ENCODE measurements at places on chromosomes 2 and 18. TPM values are rescaled to one million over a fixed set of nuclear protein-coding genes. Genes with fewer than 3 reads are reported as not detected.

DNA sequence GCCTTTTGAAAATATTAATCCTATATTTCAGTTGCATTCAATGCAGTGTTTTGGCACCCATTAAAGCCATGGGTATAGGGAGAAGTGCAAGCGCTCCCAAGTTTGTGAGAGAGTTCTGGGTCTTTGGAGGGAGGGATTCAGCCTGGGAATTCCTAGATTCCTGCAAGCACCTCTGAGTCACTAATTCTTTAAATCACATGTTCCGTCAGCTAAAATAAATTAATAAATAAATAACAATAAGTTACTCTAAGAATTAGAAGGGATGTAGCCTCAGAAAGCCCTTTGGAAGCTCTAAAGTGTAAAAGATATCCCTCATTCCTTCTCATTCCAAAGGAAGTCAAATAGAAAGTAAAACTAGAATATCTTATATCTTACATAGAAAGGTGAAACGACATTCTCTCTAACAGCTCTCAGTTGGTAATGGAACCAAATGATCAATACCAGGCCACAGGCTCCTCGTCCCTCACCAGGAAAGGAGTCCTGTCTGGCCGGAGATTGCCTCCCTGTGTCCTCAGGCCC is 222.4 kb upstream of the RBBP8 start:
- no peak for DNase-seq

DNA sequence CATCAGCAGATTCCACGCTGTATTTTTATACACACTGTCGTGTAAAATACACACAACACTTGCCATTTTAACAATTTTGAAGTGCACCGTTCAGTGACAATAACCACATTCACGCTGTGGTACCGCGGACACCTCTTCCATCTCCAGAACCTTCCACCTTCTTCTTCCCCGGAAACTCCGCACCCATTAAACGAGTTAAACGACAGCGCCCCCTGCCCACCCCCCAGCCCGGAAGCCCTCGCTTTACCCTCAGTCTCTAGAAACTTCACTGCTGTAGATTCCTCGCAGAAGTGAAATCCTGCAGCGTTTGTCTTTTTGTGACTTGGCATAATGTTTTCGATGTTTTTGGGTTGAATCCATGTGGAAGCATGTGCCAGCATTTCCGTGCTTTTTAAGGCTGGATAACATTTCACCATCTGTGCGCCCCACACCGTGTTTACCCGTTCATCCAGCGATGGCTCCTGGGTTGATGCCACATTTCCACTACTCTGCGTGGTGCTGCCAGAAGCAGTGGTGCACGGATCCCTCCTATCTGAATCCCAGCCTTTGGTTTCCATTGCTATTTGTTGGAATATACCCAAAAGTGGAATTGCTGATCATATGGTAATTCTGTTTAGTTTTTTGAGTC is 32.0 kb upstream of the TMEM18 start:
- DNase-seq, result no peak

GRCh38 chr2:216023055-216023648 is 9.8 kb upstream of the MREG start:
- peak; percentile 48 for DNase-seq

- peak; percentile 62 for DNase-seq
Observed at GRCh38 chr2:43634604-43635306, 2.3 kb upstream of the PLEKHH2 start.

Gene HRH4
- polyA plus RNA-seq, result 0.13 TPM

GRCh38 chr2:192010073-192010472 is 163.2 kb upstream of the CAVIN2 start:
- no peak for DNase-seq

DNA sequence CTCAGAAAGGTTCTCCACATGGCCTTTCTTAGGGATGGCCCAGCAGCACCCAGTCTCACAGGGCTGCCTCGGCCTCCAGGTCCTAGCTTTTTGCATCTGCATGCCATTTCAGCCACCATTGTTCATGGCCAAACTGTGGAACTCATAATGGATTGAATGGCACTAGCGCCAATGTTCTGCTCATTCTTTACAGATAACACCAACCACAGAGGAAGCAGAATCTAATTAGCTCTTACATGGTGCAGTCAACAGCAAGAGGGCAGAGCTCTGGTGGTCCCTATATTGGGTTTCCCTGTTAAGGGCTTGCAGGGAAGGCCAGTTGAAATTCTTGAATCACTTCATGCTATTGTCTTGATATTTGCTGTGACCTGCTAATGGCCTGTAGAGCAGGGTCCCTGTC is 45.6 kb downstream of the ARL4C start:
- DNase-seq, result no peak

DNA sequence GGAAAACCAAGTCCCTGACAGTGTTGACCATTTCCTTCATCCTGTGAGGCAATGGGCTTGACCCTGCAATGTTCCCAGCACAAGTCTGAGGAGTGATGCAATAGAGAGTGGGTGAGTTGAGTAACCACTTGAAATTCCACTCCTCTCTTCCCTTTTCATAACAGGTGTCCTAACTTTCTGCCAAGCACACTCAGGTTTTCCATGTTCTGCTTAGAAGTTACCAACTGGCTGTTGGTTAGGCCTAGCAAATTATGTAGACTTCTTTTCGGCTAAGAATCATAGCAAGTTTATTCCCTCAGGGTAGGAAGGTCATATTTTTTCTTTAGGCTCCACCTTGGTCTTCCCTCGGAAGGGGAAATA is 11.5 kb downstream of the GNLY start:
- DNase-seq, result no peak

GRCh38 chr2:210392469-210392881 is 77.5 kb upstream of the MYL1 start:
- DNase-seq, result no peak

Gene FAM161A
- polyA plus RNA-seq, result 12.7 TPM

DNA sequence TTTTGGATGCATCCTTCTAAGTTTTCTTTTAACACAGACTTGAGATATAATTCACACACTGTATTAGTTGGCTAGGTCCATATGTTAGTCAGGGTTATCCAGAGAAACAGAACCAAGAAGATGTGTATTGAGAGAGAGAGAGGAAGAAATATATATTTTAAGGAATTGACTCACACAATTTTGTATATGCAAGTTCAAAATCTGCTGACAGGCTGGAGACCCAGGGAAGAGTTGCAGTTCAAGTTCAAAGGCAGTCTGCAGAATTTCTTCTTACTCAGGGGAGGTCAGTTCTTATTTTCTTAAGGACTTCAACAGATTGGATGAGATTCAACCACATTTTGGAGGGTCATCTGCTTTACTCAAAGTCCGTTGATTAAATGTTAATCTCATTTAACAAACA is 23.0 kb upstream of the MRO start:
- no peak for DNase-seq

DNA sequence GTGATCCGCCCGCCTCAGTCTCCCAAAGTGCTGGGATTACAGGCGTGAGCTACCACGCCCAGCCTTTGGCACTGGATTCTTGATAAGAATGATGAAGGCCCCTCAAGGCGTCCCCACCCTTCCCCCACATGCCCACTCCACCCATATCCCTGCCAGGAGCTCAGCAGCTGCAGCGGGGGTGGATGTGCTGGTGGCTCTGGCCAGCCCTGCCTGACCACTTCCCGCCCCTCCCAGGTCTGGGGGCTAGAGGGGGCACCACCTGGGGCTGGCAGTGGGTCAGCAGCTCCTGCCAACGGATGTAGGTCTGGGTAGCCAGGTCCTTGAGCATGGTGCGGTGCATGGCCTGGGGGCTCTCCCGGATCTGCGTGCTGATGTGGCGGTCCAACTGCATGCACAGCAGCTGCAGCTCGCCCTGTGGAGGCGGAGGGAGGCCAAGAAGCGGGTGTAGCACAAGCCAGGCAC is 7.8 kb upstream of the SEMA4C start:
- DNase-seq, result no peak

Gene ADAM23
- polyA plus RNA-seq, result 5.6 TPM

GRCh38 chr2:201901786-201902185 is 95.4 kb downstream of the CDK15 start:
- no peak for DNase-seq

DNA sequence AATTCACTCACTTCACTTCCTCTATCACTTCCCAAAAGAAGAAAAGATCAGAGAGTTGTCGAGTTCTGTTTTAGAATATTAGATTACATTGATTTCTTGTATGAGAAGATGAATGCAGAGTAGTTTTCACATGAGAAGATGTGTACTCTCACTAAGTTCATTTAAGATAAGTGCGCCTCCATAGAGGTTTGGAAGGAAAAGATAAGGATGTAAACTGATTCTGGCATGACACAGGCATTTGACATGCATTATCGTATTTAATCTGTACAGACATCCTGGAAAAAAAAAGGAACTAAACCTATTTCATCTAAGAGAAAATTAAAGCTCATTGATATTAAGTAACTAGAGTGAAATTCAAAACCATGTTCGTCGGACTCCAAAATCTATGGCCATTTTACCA is 152.2 kb upstream of the CRIM1 start:
- DNase-seq, result no peak

DNA sequence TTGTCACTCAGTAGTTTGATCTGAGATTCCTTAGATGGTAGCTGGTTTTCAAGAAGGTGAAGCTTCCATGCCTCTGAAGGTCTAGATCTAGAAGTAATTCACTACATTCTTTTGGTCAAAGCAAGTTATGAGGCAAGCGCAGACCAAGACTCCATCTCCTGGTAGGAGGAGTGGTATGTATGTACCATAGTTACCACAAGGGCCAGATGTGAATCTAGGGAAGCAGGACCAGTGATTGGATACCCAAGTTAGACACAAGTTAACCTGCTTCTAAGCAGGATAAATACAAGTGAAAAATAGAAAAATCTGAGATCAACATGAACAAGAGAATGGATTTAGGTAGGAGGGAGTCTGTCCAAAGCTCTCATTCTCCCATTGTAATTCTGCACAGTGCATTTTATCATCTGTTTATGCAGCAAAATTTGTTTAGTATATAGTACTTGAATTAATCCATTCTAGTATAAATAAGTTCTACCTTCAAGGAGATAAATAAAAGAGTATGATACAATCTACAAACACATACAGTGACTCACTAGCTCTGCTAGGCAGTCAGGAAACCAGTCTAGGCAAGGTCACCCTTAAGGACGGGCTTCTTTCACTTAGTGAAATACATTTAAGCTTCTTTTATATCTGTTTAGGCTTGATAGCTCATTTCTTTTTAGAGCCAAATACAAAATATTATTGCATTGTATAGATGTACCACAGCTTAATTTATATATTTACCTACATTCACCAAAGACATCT is 14.2 kb upstream of the DOCK10 start:
- no peak for DNase-seq

Gene DAPL1
- 26.3 TPM for polyA plus RNA-seq

Gene REG1A
- polyA plus RNA-seq, result not detected

DNA sequence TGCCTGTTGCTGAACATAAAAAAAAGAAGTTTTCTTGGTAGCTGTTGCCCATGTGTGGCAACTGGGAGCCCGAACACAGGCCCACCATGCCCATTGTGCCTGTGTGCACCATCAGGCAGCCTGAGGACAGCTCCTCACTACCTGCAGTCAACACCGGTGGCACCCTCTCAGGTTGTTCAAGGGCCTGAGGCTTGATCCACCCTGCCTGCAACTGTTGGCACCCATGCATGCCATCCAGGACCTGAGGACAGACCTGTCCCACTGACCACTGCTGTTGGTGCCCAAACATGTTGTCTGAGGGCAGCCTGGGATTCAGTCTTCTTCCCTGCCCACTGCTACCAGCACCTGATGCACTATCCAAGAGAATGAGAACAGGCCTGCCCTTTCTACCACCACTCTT is 661.1 kb upstream of the ZNF804A start:
- DNase-seq, result no peak

DNA sequence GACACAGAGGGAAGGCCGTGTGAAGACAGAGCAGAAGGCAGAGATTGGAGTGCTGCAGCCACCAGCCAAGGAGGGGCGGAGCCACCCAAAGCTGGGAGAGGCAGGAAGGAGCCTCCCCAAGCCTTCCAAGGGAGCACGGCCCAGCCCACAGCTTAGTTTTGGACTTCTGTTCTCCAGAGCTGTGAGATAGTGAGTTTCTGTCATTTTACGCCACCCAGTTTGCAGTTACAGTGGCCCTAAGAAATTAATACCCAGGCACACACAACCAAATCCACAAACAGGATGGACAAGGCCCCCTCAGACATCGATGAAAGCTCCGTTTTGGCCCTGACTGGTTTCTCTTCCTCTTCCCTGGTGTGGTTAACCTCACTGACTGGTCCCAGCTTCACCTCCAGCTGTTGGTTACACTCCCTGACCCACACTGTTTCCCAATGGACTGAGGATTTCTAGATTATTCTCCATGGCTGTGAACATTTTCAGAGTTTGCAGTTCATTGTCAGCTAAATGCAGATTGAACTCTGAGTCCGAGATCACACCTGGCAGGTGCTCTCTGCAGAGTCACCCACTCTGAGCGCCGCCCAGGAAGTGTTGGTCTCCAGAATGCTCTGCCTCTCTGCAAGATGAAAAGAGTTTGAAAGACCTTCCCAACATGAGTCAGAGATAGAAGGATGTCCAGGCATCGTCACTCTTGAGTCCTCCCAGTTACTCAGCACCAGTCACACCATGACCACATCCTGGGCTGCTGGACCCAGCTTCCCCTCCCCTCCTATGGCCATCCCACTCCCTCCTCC is 100.2 kb downstream of the TWIST2 start:
- DNase-seq, result no peak

Gene AQP4
- 0.90 TPM for polyA plus RNA-seq

DNA sequence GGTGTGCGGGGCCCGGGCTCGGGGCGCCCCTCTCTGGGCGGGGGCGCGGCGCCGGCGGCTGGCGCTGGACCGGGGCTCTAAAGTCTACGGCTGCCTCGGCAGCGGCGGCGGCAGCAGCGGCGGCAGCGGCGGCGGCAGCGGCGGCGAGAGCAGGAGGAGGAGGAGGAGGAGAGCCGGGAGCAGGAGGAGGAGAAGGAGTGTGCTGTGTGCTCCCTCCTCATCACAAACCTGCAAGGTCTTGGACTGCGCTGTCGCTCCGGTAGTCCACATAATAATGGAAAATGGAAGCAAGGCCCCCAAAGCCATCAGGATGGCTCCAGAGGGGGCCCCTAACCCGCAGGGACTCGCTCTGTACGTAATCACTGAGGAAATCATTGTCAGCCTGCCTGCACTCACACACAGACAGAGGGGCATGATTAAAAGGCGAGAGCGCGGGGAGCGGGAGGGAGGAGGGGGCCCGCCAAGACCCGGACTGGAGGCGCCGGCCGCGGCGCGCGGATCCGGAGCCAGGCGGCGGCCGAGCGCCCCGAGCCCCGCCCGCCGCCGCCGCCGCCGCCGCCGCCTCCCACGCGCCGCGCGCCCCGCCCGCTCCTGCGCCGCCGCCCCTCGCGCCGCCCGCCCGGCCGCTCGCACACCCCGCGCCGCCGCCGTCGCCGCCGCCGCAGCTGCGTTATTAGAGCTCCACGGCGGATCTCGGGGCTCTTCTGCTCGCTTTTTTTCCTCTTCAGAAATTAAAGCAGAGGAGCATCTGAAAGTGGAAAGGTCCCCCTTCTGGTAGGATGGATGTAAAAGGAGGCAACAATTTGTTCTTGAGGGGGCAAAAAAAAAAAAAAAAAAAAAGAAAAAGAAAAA is at the start of gene ZNF521:
ZNF521 (minus strand) TSS at position 390 of the 852 bp plus-strand sequence. CDS start 1,220 bp downstream, outside the sequence.
- DNase-seq, result peak; percentile 92
